Peyer's patch (tissue), 4 donors: ENCODE measurements at places on chromosomes 13 and 19. TPM values are rescaled to one million over a fixed set of nuclear protein-coding genes. Genes with fewer than 3 reads are reported as not detected.
A peak's percentile ranks its signal among the peaks of the same experiment; 100 is the strongest.

GRCh38 chr13:99620806-99621205, 119.5 kb downstream of the TM9SF2 start:
- no peaks in the 10 kb centered on the region for H3K4me1 ChIP-seq
- no peaks in the 10 kb centered on the region for H3K36me3 ChIP-seq
- no peak overlapping the region for H3K4me3 ChIP-seq
- no peak overlapping the region for H3K27ac ChIP-seq

DNA sequence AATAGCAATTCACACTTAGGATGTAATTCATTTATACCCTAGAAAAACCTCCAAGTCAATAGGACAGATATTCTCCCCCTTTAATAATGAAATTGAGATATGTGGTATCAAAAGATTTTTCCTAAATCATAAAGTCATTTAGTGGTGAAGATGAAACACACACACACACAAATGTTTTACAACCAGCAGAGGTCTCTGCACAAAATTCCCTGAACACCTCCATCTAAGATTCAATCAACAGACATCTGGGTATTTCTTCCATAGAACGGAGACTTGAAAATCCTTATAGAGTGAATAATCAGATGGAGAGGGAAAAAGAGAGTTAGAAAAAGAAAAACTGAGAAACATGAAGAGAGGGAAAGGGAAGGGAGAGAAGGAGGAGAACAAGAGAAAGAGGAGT, 52.8 kb downstream of the MYCBP2 start:
- H3K27me3 ChIP-seq, result no peaks in the 10 kb centered on the region
- H3K36me3 ChIP-seq, result no peaks in the 10 kb centered on the region
- no peak for DNase-seq

GRCh38 chr13:68048802-68049359, 818.7 kb upstream of the PCDH9 start:
- H3K4me1 ChIP-seq, result no peaks in the 10 kb centered on the region
- H3K27me3 ChIP-seq, result no peaks in the 10 kb centered on the region
- no peak overlapping the region for H3K27ac ChIP-seq
- H3K4me3 ChIP-seq, result no peak overlapping the region

- DNase-seq, result no peak
- no peaks in the 10 kb centered on the region for H3K27me3 ChIP-seq
Observed at GRCh38 chr13:99267927-99268326, 9.7 kb upstream of the GPR18 start.

GRCh38 chr13:65642301-65642700, 1587.8 kb downstream of the PCDH9 start:
- H3K27me3 ChIP-seq, result no peaks in the 10 kb centered on the region
- DNase-seq, result no peak
- H3K36me3 ChIP-seq, result no peaks in the 10 kb centered on the region
- no peak overlapping the region for H3K4me3 ChIP-seq
- H3K27ac ChIP-seq, result no peak overlapping the region
- H3K4me1 ChIP-seq, result no peaks in the 10 kb centered on the region

- H3K27me3 ChIP-seq, result no peaks in the 10 kb centered on the region
- peaks cover 54% of the 10 kb centered on the region for H3K4me1 ChIP-seq
- peak; percentile 96 for DNase-seq
- H3K36me3 ChIP-seq, result no peaks in the 10 kb centered on the region
- H3K4me3 ChIP-seq, result peak overlapping the region; percentile 63
Observed at GRCh38 chr19:11380653-11381537, 3.2 kb downstream of the EPOR start.

DNA sequence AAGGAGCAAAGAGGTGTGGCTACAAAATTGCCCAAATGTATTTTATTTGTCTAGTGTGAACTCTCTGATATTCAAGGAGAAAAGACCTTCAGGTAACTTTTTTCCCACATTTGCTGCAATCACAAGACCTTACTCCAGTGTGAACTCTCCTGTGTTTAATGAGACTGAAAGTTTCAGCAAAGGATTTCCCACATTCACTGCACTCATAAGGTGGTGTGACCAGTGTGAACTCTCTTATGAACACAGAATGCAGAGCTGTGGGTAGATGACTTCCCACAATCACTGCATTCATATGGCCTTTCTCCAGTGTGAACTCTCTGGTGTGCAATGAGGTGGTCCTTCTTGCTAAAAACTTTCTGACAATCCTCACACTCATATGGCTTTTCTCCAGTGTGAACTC, 16.4 kb downstream of the ZNF814 start:
- no peak overlapping the region for H3K27ac ChIP-seq
- no peaks in the 10 kb centered on the region for H3K27me3 ChIP-seq
- DNase-seq, result no peak
- no peaks in the 10 kb centered on the region for H3K36me3 ChIP-seq

Gene NLRP7
- not detected for total RNA-seq

Gene PRSS57
- total RNA-seq, result not detected

Gene FRY
- total RNA-seq, result 10.6 TPM
